ENCODE measurements at places on chromosomes 13 and 19.

- DNase-seq, result no peak
These were observed 20.6 kb upstream of the ADGRE1 start for GRCh38 chr19:6866741-6867151.

- no peak for DNase-seq
These were observed 39.8 kb downstream of the RUBCNL start for GRCh38 chr13:46347277-46347676.

- no peak for DNase-seq
These were observed 28.0 kb downstream of the CHST8 start for GRCh38 chr19:33649627-33650305.

DNA sequence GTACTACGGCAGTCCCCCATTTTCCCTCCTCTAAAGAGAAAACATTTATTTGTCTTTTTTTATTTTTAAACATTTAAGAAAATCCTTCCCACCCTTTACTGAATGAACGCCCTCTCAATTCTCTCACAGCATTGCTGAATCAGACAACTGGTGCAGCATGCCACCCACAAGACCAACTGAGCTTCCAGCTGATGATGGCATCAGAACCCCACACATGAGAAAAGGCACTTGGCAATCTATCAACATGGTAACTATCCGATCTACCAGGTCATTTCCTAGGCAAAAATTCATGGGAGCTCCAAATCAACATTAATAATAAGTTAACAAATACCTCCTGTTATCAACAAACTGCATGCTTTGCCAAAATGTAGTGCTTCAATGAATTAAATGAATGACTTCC, 43.1 kb downstream of the LHFPL6 start:
- no peak for DNase-seq

DNA sequence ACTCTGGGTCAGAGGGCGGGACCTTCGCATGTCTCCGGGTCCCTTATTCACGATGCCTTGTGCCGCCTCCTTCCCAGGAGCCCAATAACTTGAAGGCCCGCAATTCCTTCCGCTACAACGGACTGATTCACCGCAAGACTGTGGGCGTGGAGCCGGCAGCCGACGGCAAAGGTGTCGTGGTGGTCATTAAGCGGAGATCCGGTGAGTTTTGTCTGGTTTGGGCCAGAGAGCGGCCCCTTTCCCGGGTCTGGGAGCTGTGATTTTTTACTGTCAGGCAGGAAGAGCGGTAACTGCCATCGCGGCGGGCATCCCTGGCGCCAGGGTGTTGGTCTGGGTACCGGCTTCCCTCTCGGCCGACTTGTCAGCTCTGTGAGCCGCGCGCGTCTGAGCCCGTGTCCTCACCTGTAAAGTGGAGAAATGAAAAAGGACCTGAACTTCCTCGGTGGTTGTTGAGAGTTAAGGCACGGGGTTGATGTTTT, 800 bp downstream of the RPL28 start:
- DNase-seq, result no peak

DNA sequence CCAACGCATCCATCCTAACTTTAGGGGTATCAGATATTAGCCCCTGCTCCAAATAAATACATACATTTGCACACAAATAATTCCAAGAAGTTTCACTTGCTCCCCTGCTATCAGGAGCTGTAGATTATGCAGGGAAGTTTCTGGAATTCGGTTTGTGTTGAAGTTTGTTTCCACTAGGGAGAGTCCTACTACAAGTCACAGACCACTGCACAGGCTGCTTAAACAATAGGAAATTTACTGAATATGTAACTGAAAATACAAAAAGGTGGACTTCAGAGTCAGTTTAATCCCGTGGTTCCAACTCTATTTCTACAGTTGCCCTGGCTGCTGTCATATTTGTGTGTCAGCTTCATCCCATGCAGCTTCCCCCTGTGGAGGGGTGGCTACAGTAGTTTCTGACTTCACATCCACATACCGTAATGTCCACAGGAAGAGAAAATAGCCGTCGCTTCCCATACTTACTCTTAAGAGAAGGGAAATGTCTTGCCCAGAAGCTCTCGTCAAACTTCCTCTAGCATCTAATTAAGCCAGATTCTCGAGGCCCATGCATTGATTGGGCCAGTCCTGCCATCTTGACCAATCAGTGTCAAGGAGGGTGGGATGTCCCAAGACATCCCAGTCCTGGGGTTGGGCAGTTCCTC, 286.6 kb downstream of the COG6 start:
- no peak for DNase-seq

All from CD4-positive, alpha-beta T cell treated with Interleukin-15 for 1 hour (primary cell).